Progenitor cell of endocrine pancreas (in vitro differentiated cells): ENCODE measurements at places on chromosomes 13 and 19. TPM values are rescaled to one million over a fixed set of nuclear protein-coding genes. Genes with fewer than 3 reads are reported as not detected.

The SIGLEC8 gene
- total RNA-seq, result not detected in 2 replicates

The TRPC4 gene
- total RNA-seq, result 4.2 and 5.3 TPM in 2 replicates

The REEP6 gene
- 16.0 and 16.6 TPM in 2 replicates for total RNA-seq

The GPC6 gene
- 48.4 and 50.3 TPM in 2 replicates for total RNA-seq

The GPALPP1 gene
- 28.9 and 32.7 TPM in 2 replicates for total RNA-seq

The TDRD12 gene
- 0.29 and 0.33 TPM in 2 replicates for total RNA-seq

The SLC25A30 gene
- total RNA-seq, result 5.7 and 6.8 TPM in 2 replicates

The RPS19 gene
- total RNA-seq, result 2,232 and 2,439 TPM in 2 replicates

The CCNA1 gene
- 0.77 and 1.7 TPM in 2 replicates for total RNA-seq

The NKPD1 gene
- total RNA-seq, result 0.34 and 0.53 TPM in 2 replicates

The CYP4F8 gene
- not detected in 2 replicates for total RNA-seq

The KCNRG gene
- total RNA-seq, result 1.3 and 2.2 TPM in 2 replicates

The ATP1A3 gene
- total RNA-seq, result 0.29 TPM in 2 replicates

The B9D2 gene
- 8.6 and 10.7 TPM in 2 replicates for total RNA-seq

DNA sequence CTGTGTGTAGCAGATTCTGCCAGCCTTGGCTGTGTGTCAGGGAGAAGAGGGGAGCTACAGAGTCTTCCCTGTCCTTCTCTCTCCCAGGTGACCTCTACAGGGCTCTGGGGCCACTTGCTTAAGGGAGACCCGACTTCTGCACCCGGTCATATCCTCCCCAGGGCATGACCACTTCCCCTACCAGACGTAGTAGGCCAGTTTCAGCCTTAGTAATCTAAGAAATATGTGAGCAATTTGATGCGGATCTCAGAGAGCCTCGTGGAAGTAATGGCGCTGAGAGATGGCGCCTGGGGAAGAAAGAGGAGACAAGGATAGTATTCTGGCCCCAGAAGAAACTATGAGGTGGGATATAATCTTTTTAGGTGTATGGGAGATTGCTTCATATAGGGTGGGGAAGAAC, 41.9 kb downstream of the NFIX start:
- H3K4me3 ChIP-seq, result no peak overlapping the region
- no peak for DNase-seq
- no peaks in the 10 kb centered on the region for H3K36me3 ChIP-seq
- peaks cover 3% of the 10 kb centered on the region for H3K4me1 ChIP-seq

DNA sequence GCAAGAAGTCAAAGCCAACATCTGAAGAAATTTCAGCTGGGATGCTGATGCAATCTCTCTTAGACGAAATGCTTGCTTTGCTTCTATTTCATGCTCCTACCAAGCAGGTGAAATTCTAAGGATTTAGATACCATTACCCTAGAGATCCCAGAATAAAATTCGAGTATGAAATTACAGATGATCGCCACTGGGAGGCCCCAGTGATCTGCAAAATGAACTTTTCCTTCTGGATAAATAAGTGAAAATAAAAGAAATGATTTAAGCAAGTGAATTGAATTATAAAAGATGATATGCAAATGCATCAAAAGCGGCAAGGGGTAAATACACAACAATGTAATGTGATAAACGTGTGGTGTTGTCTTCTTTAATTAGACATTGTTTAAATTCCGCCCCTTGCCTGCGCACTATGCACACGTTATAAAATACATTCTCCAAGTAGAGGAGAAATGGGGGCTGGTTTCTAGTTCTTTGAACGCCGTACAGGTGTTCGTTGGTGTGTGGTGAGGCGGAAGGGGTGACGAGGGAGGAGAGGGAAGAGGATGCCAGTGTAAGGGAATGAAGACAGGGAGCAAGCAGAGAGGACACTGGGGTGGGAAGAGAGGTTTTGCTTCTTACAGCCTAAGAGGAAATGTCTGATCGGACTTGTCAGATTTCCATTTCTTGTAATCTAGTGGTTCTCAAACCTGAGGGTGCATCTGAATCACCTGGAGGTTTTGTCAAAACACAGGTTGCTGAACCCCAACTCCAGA, 58.0 kb downstream of the ERCC5 start:
- peaks cover 10% of the 10 kb centered on the region for H3K4me1 ChIP-seq
- H3K27me3 ChIP-seq, result peaks cover 11% of the 10 kb centered on the region
- H3K27ac ChIP-seq, result no peak overlapping the region
- no peak overlapping the region for H3K4me3 ChIP-seq
- no peaks in the 10 kb centered on the region for H3K36me3 ChIP-seq

DNA sequence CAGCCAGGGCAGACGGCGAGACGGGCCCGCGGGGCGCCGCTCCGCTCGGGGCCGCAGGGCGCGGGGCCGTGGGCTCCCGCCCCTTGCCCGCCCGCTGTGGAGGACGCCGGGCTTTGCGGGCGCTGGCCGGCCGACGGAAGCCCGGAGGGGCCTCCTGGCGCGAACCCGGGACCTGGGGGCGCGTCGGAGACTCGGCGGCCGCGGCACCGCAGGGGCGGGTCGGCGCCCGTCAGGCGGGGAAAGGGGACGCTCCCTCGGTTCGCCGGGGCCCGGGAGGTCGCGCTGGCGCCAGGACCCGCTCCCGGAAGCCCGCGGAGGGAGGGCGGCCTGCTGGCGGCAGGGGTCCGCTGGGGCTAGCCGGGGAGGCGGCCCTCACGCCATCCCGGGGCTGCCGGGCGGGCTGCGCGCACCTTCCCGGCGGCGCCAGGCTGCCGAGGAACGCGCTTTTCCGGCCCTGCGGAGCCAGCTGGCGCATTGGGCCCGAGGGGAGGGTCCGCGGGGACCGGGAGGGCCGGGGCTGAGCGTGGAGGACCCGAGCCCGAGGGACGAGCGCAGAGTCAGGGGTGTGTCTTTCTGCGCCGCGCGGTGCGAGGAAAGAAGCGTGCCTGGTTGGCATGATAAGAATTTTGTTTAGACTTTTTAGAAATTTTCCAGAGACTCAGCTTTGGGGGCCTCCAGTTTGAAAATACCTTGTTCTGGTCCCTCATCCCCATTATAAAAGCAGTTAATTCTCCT, 511 bp downstream of the GARRE1 start:
- DNase-seq, result peak; percentile 25
- peaks cover 27% of the 10 kb centered on the region for H3K4me1 ChIP-seq
- peaks cover 2% of the 10 kb centered on the region for H3K36me3 ChIP-seq
- H3K27me3 ChIP-seq, result no peaks in the 10 kb centered on the region

- H3K4me3 ChIP-seq, result no peak overlapping the region
- peaks cover 39% of the 10 kb centered on the region for H3K27me3 ChIP-seq
- H3K36me3 ChIP-seq, result no peaks in the 10 kb centered on the region
- no peaks in the 10 kb centered on the region for H3K4me1 ChIP-seq
- no peak overlapping the region for H3K27ac ChIP-seq
- no peak for DNase-seq
Measured at GRCh38 chr13:112141643-112142400, 74.9 kb downstream of the SOX1 start.

DNA sequence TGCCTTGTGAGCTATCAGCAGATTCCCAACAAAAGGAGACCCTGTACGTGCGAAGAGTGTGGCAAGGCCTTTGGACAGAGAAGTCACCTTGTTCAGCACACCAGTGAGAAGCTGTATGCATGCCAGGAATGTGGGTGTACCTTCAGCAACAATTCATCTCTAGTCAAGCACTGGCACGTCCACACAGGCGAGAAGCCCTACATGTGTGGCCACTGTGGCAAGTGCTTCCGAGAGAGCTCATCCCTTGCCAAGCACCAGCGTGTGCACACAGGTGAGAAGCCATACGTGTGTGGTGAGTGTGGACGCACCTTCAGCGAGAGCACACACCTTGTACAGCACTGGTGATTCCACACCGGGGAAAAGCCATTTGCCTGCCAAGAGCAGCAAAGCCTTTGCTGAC, 7.6 kb upstream of the ZSCAN22 start:
- DNase-seq, result no peak
- H3K27ac ChIP-seq, result no peak overlapping the region
- H3K4me3 ChIP-seq, result no peak overlapping the region

GRCh38 chr19:43533546-43534304, 737 bp downstream of the ZNF575 start:
- peak overlapping the region; percentile 79 for H3K4me3 ChIP-seq
- H3K4me1 ChIP-seq, result peaks cover 7% of the 10 kb centered on the region
- H3K27me3 ChIP-seq, result no peaks in the 10 kb centered on the region
- peak; percentile 96 for DNase-seq
- H3K36me3 ChIP-seq, result peaks cover 13% of the 10 kb centered on the region

GRCh38 chr13:25922376-25922775, 129.4 kb downstream of the SHISA2 start:
- H3K4me3 ChIP-seq, result no peak overlapping the region
- H3K36me3 ChIP-seq, result no peaks in the 10 kb centered on the region
- no peak overlapping the region for H3K27ac ChIP-seq
- DNase-seq, result no peak

- peak overlapping the region; percentile 96 for H3K27ac ChIP-seq
- peaks cover 35% of the 10 kb centered on the region for H3K4me1 ChIP-seq
- peak overlapping the region; percentile 89 for H3K4me3 ChIP-seq
- H3K27me3 ChIP-seq, result no peaks in the 10 kb centered on the region
- no peak for DNase-seq
Measured at GRCh38 chr19:39126312-39127187, 964 bp downstream of the PAK4 start.

DNA sequence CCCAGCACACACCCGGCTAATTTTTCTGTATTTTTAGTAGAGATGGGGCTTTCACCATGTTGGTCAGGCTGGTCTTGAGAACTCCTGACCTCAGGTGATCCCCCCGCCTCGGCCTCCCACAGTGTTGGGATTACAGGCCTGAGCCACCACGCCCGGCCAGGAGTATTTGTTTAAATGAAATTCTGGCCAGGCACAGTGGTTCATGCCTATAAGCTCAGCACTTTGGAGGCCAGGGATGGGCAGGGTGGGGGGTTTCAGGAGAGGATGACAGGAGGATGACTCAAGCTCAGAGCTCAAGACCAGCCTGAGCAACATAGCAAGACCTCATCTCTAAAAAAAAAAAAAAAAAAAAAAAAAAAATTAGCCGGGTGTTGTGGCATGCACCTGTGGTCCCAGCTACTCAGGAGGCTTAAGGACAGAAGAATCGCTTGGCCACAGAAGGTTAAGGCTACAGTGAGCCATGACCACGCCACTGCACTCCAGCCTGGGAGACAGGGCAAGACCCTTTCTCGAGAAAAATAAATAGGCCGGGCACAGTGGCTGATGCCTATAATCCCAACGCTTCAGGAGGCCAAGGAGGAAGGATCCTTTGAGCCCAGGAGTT, 8.2 kb upstream of the DHDH start:
- H3K4me1 ChIP-seq, result no peaks in the 10 kb centered on the region
- no peak overlapping the region for H3K27ac ChIP-seq
- DNase-seq, result no peak
- H3K27me3 ChIP-seq, result no peaks in the 10 kb centered on the region
- peaks cover 6% of the 10 kb centered on the region for H3K36me3 ChIP-seq

GRCh38 chr13:103573446-103573845, 507.2 kb upstream of the SLC10A2 start:
- no peak overlapping the region for H3K4me3 ChIP-seq
- H3K27me3 ChIP-seq, result no peaks in the 10 kb centered on the region
- no peaks in the 10 kb centered on the region for H3K4me1 ChIP-seq
- peaks cover 4% of the 10 kb centered on the region for H3K36me3 ChIP-seq
- no peak for DNase-seq

GRCh38 chr13:26471807-26472206, 85.7 kb upstream of the WASF3 start:
- no peaks in the 10 kb centered on the region for H3K36me3 ChIP-seq
- peaks cover 26% of the 10 kb centered on the region for H3K4me1 ChIP-seq
- DNase-seq, result peak; percentile 2
- H3K27ac ChIP-seq, result no peak overlapping the region
- H3K4me3 ChIP-seq, result no peak overlapping the region

- H3K27ac ChIP-seq, result peak overlapping the region; percentile 96
- DNase-seq, result peak; percentile 42
- H3K4me3 ChIP-seq, result peak overlapping the region; percentile 76
- H3K4me1 ChIP-seq, result peaks cover 8% of the 10 kb centered on the region
Measured at GRCh38 chr19:19105365-19106055, 32.8 kb downstream of the TMEM161A start.

DNA sequence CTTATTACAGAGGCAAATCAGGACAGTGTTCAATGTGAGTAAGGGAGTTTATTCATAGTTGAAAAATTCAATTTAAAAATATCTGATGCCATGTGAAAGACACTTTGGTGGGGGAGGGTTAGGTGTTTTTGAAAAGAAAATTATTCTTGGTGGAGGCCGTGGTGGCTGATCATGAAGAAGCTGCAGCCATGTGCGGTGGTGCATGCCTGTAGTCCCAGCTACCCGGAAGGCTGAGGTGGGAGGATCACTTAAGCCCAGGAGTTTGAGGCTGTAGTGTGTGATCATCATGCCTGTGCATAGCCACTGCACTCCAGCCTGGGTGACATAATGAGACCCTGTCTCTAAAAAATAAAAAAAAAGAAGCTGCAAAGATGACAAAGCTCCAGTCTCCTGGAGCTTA, 28.6 kb downstream of the WDFY2 start:
- no peak overlapping the region for H3K27ac ChIP-seq
- H3K4me1 ChIP-seq, result peaks cover 3% of the 10 kb centered on the region
- H3K36me3 ChIP-seq, result no peaks in the 10 kb centered on the region
- H3K4me3 ChIP-seq, result no peak overlapping the region

- no peak overlapping the region for H3K4me3 ChIP-seq
- no peak overlapping the region for H3K27ac ChIP-seq
- H3K4me1 ChIP-seq, result peaks cover 6% of the 10 kb centered on the region
- peaks cover 1% of the 10 kb centered on the region for H3K36me3 ChIP-seq
Measured at GRCh38 chr19:7477758-7478157, 11.1 kb downstream of the PEX11G start.

- H3K4me1 ChIP-seq, result no peaks in the 10 kb centered on the region
- H3K27ac ChIP-seq, result no peak overlapping the region
- no peak overlapping the region for H3K4me3 ChIP-seq
- no peak for DNase-seq
Measured at GRCh38 chr13:113783966-113784644, 25.1 kb downstream of the TMEM255B start.

DNA sequence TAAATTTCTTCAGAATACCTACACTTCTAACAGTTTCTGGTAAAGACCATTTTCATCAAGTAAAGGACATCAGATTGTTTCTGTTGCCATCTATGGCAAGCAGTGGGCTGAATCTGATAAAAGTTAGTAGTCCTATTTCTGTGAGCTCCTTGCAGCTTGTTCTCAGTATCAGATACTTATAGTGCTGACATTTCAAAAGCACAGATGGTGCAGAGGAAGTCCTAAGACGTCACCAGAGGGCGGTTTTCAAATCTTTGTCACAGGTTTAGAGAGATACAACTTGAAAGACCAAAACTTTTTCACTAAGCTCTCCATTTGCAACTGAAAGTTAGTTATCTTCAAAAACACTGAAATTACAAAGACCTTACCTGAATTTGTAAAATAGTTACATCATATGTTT, 719.8 kb downstream of the SLITRK1 start:
- no peaks in the 10 kb centered on the region for H3K36me3 ChIP-seq
- no peaks in the 10 kb centered on the region for H3K27me3 ChIP-seq
- DNase-seq, result no peak
- H3K4me1 ChIP-seq, result no peaks in the 10 kb centered on the region

- peaks cover 4% of the 10 kb centered on the region for H3K4me1 ChIP-seq
- H3K36me3 ChIP-seq, result peaks cover 5% of the 10 kb centered on the region
- peak; percentile 78 for DNase-seq
Measured at GRCh38 chr19:2578901-2579677, 103.2 kb downstream of the GADD45B start.

DNA sequence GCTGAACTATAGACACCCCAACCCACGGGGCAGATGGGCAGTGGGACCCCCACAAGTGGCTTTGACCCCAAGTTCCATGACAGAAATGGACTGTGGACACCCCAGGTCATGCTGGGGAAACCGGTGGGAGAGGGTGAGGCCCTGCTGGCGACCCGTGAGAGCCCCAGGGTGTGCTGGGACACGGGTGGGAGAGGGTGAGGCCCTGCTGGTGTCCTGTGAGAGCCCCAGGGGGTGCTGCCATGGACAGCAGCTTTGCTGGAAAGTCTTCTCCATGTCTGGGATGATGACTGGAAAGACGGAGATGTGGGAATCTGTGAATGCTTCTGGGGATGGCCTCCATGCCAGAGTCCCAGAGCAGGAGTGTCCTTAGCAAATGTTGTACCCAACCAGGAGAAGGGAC, 148.4 kb downstream of the URI1 start:
- H3K4me3 ChIP-seq, result no peak overlapping the region
- no peak for DNase-seq
- H3K36me3 ChIP-seq, result no peaks in the 10 kb centered on the region
